GM12864 (cell line): ENCODE measurements at places on chromosomes 13 and 19.

DNA sequence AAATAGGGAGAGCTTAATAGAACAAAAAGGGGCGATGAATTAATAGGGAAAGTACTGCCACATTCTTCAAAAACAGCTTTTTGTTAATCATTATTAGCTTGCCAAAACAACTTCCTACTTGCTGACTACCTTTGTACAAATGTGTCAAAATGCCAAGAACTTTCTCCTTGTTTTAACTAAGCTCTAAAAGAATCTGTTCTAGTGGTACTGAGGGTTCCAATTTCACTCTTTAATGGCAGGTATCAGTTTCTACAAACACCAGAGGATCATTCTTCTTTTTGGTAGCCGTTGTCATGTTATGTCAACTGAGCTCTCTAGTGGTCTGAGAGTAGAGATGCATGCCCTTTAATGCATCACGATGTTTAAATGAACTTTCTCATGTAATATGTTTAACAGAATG lies 29.4 kb upstream of the FBXL3 start:
- DNase-seq: no peak

GRCh38 chr19:46466536-46467196 lies 4.7 kb downstream of the PNMA8A start:
- peak; percentile 39 for DNase-seq

- DNase-seq: no peak
These were observed 76.2 kb downstream of the SOX1 start for GRCh38 chr13:112143046-112143752.

- no peak for DNase-seq
These were observed 2.5 kb downstream of the KANK3 start for GRCh38 chr19:8340341-8341096.

GRCh38 chr13:73792796-73793195 lies 341.4 kb downstream of the KLF12 start:
- DNase-seq: no peak

DNA sequence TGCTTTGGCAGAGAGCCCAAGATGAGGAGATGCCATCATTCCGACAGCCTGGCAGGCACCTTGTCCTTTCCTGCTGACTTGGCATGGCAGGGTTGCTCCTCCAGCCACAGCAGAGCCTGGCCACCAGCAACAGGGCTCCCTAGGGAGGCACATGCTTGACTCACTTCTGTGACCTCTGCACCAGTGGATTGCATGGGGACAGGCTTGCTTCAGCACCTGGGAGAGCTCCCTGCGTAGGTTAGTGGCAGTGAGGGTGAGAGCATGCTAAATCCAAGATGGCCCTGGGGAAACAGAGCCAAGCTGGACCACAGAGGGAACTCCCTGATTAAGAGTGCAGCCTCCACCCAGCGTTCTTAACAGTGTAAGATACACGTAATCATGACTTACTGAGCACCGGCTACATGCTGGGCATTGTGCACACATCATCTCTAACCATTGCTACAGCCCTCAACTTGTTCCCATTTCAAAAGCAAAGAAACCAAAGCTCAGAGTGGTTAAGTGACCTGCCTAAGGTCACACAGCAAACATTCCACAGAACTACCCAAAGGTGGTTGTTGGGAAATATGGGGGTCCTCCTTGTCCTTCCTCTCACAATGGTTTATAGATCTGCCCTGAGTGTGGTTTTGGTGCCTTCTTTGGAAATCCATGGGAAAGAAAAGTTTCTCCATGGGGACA lies 116.6 kb upstream of the UQCRFS1 start:
- no peak for DNase-seq

DNA sequence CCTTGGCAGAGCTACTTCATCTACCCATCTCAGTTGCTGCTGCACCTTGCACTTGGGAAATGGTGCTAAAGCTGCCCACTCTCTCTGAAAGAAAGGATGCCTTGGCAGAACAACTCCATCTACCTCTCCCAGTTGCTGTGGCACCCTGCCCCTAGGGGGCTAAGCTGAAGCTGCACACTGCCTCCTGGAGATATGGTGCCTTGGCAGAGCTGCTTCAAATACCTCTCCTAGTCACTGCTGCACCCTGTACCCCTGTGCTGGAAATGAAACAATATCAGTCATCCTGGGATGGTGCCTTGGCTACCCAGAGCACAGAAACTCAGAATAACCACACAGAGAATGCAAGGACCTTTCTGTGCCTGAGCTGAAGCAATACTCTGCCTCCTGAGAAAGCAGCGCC lies 615.8 kb downstream of the DIAPH3 start:
- DNase-seq: no peak

GRCh38 chr19:443005-443404 lies 17.8 kb downstream of the SHC2 start:
- DNase-seq: no peak

DNA sequence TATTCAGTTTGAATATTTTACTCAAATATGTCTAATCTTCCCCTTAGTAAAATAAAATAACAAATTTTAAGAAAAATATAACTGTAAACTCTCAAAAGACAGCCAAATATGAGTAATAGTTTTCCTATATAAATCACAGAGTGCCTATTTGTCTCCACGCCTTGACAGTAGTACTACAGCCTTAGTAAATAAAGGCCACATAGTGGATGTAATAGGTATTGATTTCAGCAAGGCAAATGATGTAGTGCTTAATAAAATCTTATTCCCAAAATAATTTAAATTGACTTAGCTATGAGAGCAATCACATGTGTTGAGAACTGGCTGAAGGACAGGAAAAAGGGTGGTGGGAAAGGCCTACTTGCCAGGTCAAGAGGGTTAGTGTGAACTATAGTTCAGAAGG lies 747.2 kb downstream of the OLFM4 start:
- DNase-seq: no peak

DNA sequence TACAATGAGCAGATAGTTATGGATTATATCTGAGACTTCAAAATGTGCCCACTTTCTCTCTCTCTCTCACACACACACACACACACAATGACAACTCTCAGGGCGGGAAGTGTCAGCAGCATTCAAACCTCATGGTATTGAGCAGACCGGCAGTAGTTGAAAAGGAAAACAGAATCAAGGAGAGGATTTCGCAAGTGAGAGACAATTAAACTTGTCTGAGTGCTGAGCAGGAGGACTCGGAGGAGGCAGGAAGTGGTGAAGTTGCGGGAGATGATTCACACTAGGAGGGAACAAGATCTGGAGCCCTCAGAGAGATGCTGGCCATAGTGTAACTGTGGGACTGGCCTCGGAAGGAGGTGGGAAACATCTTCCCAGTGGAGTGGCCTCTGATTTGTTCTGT lies 353.1 kb downstream of the EFNB2 start:
- DNase-seq: no peak

DNA sequence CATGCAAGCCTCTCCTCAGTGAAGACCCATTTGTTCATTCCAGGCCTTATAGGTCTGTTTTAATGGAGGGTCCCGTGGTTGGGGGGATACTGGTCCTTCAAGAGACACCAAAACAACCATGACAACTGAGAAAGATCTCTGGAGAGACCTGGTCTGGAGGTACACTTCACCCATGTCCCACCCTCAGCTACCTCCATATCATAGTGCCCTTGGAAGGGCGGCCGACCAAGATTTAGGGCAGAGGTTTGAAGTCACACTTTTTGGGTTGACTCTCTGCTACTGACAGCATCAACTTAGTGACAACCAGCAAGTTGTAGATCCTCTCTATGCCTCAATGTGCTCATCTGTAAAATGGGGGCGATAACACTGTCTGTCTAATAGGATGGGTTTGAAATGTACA lies 177.3 kb downstream of the TSHZ3 start:
- DNase-seq: no peak
